ENCODE measurements at places on chromosomes 4 and X.
A peak's percentile ranks its signal among the peaks of the same experiment; 100 is the strongest.

DNA sequence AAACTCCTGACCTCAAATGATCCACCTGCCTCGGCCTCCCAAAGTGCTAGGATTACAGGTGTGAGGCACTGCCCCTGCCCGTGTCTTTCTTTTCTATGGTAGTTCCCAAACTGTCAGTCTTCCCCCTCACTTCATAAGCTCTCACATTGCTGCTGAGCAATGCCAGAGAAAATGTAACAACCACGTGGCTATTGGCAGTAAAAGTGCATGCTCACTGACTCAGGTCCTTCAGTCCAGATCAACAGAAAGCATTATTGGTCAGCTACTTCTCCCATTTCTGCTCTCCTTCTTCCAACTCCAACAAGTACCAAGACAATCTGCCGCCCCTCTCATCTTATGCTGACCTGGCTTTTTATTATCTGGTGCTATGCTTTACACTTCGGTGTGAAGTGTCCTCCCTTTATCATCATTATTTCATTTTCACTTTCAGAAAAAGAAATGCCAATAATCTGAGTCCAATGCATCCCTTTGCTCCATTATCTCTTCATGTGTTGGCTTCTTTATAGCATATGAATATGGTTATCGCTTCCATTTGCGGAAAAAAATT is 133.8 kb upstream of the UGT8 start:
- no peak for DNase-seq

DNA sequence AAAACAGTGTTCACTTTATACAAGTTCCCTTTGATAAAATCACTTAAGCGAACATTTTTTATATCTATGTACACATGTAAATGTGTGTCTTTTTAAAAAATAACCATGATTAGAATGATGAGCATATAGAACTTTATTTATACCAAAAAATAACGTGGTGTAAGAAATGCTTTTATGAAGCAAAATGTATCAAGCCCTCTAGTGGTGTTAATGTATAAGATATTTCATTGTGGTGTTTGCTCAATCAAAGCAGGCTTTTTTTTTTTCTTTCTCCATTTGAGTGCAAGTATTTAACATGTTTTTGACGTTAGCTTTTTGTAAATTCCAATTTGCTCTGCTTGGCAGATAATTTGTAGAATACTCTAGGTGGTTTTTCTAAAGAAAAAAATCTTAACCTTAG is 2092.4 kb upstream of the TENM3 start:
- peak; percentile 13 for DNase-seq

GRCh38 chr4:161721947-161722346 is 441.9 kb downstream of the FSTL5 start:
- no peak for DNase-seq

GRCh38 chrX:74422576-74423288 is 1.4 kb downstream of the SLC16A2 start:
- DNase-seq, result peak; percentile 51

DNA sequence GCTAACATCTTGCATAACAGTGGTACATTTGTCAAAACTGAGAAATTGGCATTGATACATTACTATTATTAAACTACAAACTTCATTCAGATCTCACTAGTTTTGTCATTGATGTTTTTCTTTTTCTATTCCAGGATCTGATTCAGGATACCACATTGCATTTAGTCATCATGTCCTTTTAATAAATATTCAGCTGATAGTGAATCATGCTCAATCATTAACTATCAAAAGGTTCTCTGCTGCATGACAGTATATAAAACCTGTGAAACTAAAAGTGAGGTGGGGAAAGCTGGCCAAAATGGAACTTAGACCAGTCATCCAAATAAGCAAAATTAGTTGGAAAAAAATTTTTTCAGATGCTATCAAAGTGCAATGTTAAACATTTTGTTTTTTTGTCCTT is 28.1 kb upstream of the HS6ST2 start:
- DNase-seq, result no peak

DNA sequence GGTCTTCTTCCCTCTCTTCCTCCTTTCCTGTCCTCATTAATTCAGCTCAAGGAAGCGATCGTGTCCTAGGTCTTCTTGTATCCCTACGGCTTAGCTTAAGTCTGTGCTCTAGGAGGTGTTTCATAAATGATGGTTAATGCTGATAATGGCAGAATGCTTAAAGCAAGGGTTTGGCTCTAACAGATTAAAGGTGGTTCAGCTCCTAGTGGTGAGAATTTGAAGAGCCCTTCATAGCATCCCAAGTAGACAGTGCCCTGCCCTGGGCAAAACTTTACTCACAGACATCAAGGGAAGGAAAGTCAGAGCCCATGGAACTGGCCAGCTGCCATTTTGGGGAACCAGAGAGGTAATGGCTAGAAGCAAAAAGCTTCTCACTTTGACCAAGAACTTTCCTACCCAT is 47.0 kb upstream of the PGRMC1 start:
- DNase-seq, result peak; percentile 4

Data from fibroblast of upper back skin (primary cell).